ENCODE measurements at places on chromosomes 11 and 22.

DNA sequence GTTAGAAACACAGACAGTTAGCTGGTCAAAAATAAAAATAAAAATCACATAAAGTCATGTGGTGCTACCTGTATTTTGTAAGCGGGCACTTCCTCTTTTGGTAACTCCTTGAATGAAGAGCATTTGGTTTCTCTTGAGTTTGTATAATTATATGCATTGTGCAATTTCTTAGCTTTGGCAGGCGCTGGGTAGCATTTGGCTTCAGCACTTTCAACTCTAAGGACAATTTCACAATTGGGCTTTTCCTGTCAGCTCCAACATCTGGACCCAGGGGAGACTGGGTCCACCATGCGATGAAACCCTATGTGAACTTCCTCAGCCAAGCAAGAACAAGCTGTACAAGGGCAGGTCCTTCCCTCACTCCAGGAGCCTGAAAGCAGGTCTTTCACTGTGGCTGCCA, 169.1 kb downstream of the RRAS2 start:
- H3K27me3 ChIP-seq: no peaks in the 10 kb centered on the region
- H3K36me3 ChIP-seq: no peaks in the 10 kb centered on the region
- H3K4me1 ChIP-seq: peaks cover 21% of the 10 kb centered on the region

DNA sequence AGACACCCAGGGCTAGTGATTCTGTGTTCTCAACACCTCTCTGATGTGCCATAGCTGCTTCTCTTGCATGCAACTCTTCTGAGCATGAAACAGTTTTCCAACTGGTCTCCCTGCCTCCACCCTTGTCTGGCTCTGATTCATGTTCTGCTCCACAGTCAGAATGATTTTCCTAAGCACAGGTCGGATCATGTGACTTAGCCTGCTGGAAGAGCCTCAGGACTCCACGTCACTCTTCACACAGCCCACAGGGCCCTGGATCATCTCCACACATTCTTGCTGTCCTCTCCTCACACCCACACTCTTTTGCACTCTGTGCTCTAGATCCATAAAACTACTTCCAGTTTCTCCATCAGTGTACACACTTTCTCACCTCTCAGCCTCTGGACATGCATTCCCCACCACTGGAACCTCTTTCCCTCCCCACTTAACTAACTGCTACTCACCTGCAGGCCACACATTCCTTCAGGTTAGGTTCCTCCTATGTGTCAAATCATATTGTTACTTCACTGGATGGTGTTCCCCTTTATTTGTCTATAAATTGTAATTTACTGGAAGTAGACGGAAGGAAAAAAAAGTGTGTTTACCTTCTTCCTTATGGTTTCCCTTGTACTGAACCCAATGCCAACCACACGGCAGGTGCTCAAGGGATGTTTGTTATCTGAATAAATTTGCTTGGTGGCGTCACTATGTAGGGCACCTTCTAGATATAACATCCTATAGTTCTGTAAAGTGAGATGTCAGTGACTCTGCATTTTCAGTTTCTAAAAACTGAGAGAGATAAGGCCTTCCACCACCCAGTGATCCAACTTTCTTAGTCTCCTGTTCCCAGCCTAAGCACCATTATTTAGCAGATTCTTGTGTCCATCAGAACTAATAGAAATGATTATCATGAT, 133.7 kb downstream of the ETS1 start:
- H3K4me3 ChIP-seq: no peak overlapping the region
- DNase-seq: peak; percentile 63
- H3K27me3 ChIP-seq: no peaks in the 10 kb centered on the region

GRCh38 chr11:17526931-17527627, 17.1 kb downstream of the USH1C start:
- H3K27me3 ChIP-seq: no peaks in the 10 kb centered on the region
- no peak for DNase-seq
- H3K27ac ChIP-seq: no peak overlapping the region
- no peak overlapping the region for H3K4me3 ChIP-seq

- H3K27ac ChIP-seq: no peak overlapping the region
- H3K27me3 ChIP-seq: no peaks in the 10 kb centered on the region
- DNase-seq: peak; percentile 17
- H3K4me3 ChIP-seq: no peak overlapping the region
- no peaks in the 10 kb centered on the region for H3K4me1 ChIP-seq
Measured at GRCh38 chr22:44573451-44573850, 75.4 kb upstream of the RTL6 start.

DNA sequence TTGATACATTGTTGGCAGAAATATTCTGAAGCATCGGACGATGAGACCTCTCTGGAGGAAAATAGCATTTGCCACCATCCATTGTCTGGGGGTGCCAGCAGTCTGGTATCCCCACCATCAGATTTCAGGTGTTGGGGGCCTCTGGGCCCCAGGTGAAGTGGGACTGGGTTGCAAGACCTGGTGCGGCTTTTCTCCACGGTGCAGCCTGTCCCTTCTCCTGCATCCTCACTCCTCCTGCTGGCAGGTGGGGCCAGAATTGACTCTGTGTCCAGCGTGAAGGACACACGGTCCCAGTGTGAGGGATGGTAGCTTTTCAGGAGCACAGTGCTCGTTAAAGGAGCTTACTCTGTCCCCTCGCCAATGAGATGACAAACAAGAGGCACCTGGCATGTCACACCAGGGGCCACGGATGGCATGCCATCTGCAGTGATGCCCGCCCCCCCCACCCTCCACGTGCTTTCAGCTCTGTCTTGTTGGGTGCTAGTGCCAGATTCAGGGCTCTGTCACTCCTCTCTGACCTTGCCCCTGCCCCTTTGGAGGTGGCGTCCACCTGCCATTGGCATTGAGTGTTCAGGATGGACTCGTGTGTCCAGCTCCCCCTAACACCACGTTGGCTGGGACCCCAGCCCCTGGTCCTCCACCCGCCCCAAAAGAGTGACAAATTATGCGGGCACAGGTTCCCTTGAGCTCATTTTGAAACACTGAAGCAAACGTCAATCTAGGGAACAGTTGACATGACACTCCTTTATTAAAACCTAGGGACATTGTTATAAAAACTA, 62.4 kb downstream of the PARVG start:
- H3K4me3 ChIP-seq: no peak overlapping the region
- H3K27ac ChIP-seq: no peak overlapping the region
- no peaks in the 10 kb centered on the region for H3K36me3 ChIP-seq
- no peaks in the 10 kb centered on the region for H3K27me3 ChIP-seq
- H3K4me1 ChIP-seq: no peaks in the 10 kb centered on the region

GRCh38 chr11:6618117-6619003, 862 bp downstream of the TPP1 start:
- peaks cover 8% of the 10 kb centered on the region for H3K4me1 ChIP-seq
- peak overlapping the region; percentile 93 for H3K27ac ChIP-seq
- H3K4me3 ChIP-seq: peak overlapping the region; percentile 80
- H3K36me3 ChIP-seq: peaks cover 18% of the 10 kb centered on the region
- H3K27me3 ChIP-seq: no peaks in the 10 kb centered on the region

- no peak for DNase-seq
- H3K4me1 ChIP-seq: peaks cover 3% of the 10 kb centered on the region
- no peak overlapping the region for H3K27ac ChIP-seq
- H3K36me3 ChIP-seq: no peaks in the 10 kb centered on the region
- H3K27me3 ChIP-seq: no peaks in the 10 kb centered on the region
Measured at GRCh38 chr22:40203572-40203971, 25.8 kb downstream of the TNRC6B start.

GRCh38 chr11:27722117-27722952, 22.1 kb upstream of the BDNF start:
- H3K4me1 ChIP-seq: no peaks in the 10 kb centered on the region
- no peak overlapping the region for H3K27ac ChIP-seq
- peak overlapping the region; percentile 16 for H3K4me3 ChIP-seq
- H3K27me3 ChIP-seq: peaks cover 37% of the 10 kb centered on the region
- H3K36me3 ChIP-seq: no peaks in the 10 kb centered on the region
- DNase-seq: no peak

- no peaks in the 10 kb centered on the region for H3K36me3 ChIP-seq
- H3K27ac ChIP-seq: no peak overlapping the region
- peak; percentile 18 for DNase-seq
- no peak overlapping the region for H3K4me3 ChIP-seq
Measured at GRCh38 chr22:49193901-49194465, 633.7 kb downstream of the BRD1 start.

- no peaks in the 10 kb centered on the region for H3K27me3 ChIP-seq
- H3K36me3 ChIP-seq: no peaks in the 10 kb centered on the region
- H3K4me3 ChIP-seq: no peak overlapping the region
- DNase-seq: no peak
- no peaks in the 10 kb centered on the region for H3K4me1 ChIP-seq
Measured at GRCh38 chr11:116712428-116712827, 60.4 kb downstream of the BUD13 start.

DNA sequence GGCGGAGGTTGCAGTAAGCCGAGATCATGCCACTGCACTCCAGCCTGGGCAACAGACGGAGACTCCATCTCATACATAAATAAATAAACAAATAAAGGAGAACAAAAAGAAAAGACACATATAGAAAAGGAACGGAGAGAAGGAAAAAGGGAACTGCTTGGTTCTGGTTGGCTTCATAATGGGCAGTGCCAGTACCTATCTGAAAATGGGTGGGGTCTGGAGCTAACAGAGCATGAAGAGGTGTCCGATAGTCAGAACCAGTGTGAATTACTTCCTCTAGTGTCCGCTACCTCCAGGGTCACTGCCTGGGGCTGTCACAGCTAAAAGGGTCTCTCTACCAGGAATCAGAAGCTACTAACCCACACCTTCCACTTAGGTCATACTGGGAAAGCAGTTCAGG, 27.2 kb upstream of the TTC28 start:
- no peak overlapping the region for H3K27ac ChIP-seq
- H3K4me3 ChIP-seq: no peak overlapping the region
- no peak for DNase-seq

DNA sequence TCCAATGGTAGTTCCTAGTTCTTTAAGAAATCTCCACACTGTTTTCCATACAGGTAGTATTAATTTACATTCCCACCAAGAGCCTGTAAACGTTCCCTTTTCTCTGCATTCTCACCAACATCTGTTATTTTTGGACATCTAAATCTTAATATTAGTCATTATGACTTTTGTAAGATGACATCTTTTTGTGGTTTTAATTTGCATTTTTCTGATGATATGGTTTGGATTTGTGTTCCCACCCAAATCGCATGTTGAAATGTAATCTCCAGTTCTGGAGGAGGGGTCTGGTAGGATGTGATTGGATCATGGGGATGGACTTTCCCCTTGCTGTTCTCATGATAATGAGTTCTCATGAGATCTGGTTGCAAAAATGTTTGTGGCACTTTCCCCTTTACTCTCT, 89.0 kb downstream of the MUC15 start:
- H3K27me3 ChIP-seq: no peaks in the 10 kb centered on the region
- no peak overlapping the region for H3K27ac ChIP-seq
- DNase-seq: no peak
- no peaks in the 10 kb centered on the region for H3K36me3 ChIP-seq

DNA sequence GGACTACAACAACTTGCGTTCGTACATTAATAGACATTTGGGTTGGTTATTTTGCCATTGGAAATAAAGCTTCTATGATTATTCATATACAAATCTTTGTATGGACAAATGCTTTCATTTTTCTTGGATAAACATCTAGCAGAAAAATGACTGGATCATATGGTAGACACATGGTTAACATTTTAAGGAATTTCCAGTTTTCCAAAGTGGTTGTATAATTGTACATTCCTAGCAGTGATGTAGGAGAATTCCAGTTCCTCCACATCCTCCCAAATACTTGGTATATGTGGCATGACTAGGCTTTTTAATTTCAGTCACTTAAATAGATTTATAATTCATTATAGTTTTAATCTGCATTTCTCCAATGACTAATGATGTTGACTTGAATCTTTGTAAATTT, 246.2 kb upstream of the NCAM1 start:
- H3K4me1 ChIP-seq: no peaks in the 10 kb centered on the region
- H3K36me3 ChIP-seq: no peaks in the 10 kb centered on the region
- H3K4me3 ChIP-seq: no peak overlapping the region
- H3K27ac ChIP-seq: no peak overlapping the region

- H3K36me3 ChIP-seq: no peaks in the 10 kb centered on the region
- no peaks in the 10 kb centered on the region for H3K4me1 ChIP-seq
- H3K27me3 ChIP-seq: no peaks in the 10 kb centered on the region
- no peak overlapping the region for H3K27ac ChIP-seq
- H3K4me3 ChIP-seq: no peak overlapping the region
Measured at GRCh38 chr11:123246749-123247495, 51.9 kb upstream of the CLMP start.

- no peaks in the 10 kb centered on the region for H3K27me3 ChIP-seq
- DNase-seq: peak; percentile 76
- peak overlapping the region; percentile 4 for H3K27ac ChIP-seq
- H3K4me3 ChIP-seq: no peak overlapping the region
- peaks cover 6% of the 10 kb centered on the region for H3K4me1 ChIP-seq
Measured at GRCh38 chr11:44595964-44596381, 30.5 kb downstream of the CD82 start.

GRCh38 chr11:72519220-72519881, 85.0 kb upstream of the CLPB start:
- H3K4me3 ChIP-seq: no peak overlapping the region
- H3K36me3 ChIP-seq: no peaks in the 10 kb centered on the region
- no peaks in the 10 kb centered on the region for H3K4me1 ChIP-seq

DNA sequence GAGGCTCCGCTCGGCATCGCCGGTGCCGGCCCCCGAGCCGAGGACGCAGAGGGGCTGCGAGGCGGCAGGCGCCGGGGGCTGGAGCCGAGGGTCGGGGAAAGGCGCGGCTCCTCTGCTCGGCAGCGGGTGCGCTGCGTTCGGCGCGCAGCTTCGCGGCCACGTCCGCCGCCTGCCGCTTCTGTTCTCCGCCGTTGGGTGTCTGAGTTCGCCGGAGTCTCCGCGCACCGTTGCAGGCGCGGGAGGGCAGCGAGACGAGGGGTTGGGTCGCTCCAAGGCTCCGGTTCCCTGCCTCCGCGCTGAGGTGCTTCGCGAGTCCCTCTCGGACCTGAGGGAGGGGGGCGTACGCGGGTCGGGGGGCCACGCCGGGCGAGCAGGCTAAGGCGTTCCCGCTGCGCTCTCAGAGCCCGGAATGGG, 347 bp downstream of the MN1 start:
- H3K27me3 ChIP-seq: no peaks in the 10 kb centered on the region
- H3K36me3 ChIP-seq: no peaks in the 10 kb centered on the region
- no peak overlapping the region for H3K27ac ChIP-seq
- DNase-seq: no peak
- H3K4me3 ChIP-seq: peak overlapping the region; percentile 74
- H3K4me1 ChIP-seq: peaks cover 14% of the 10 kb centered on the region

DNA sequence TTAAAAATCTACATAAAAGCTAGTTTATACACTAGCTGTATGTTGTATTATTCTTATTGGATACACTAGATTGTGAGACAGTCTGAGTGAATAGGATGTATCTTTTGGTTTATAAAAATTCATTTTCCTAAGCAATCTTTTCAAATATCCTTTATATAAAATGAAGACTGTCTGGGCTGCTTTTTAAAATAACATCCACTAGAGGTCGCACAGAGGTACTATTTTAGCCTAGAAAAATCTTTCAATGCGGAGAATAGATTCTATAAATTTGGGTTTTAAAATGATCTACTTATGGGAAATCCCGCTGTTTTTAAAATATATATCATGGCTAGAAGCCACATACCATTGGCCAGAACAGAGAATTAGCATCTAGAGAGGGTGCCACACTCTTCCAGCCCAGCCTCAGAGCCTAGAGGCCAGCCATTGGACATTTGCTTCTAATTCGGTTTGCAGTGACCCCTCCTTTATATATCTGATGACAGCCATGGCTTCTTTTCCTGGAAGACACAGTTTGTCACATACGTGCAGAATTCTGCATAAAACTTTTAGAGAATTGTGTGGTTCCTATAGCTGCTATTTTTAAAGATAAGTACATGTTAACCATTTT, 7.3 kb downstream of the C11orf97 start:
- H3K27me3 ChIP-seq: no peaks in the 10 kb centered on the region
- H3K27ac ChIP-seq: no peak overlapping the region
- DNase-seq: no peak
- H3K36me3 ChIP-seq: no peaks in the 10 kb centered on the region
- H3K4me1 ChIP-seq: no peaks in the 10 kb centered on the region

GRCh38 chr22:46942799-46943785, 180.6 kb downstream of the TBC1D22A start:
- no peak for DNase-seq
- H3K36me3 ChIP-seq: no peaks in the 10 kb centered on the region
